ENCODE measurements at places on chromosomes 16 and 17.

DNA sequence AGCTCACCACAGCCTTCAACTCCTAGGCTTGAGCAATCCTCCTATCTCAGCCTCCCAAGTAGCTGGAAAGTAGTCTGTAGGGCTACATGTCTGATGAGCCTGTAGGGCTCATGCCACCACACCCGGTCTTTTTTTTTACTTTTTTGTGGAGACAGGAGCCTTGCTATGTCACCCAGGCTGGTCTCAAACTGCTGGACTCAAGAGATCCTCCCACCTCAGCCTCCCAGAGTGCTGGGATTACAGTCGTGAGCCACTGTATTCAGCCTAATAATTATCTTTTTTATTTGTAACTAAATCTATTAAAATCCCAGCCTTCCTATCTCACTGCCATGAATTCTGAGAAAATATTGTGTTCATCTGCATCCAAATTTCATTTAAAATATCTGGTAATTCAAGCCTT lies 15.1 kb downstream of the BRIP1 start:
- no peak for DNase-seq

- no peak for DNase-seq
These were observed 16.3 kb downstream of the GALK1 start for GRCh38 chr17:75748706-75749105.

DNA sequence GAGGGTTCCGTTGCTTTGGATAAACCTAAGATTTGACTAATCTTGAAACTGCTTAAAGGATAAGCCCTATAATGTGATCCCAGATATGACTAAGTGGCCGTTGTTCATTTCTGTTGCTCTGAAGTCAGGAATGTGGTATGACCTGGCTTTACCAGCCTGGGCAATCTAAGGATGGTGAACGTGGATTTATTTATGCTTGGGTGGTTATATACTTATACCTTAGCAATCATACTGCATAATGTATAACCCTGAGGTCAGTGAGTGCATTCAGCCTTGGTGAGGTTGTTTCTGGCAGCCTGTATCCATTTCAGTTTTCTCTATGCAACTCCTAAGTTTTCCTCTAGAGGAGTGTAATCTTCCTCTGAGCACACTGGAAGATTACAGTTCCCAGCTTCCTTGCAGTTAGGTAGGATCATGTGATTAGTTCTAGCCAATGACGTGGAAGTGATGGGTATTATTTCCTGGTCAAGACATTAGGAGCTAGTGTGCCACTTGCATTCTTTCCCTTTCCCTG lies 41.9 kb downstream of the FTO start:
- DNase-seq: no peak

DNA sequence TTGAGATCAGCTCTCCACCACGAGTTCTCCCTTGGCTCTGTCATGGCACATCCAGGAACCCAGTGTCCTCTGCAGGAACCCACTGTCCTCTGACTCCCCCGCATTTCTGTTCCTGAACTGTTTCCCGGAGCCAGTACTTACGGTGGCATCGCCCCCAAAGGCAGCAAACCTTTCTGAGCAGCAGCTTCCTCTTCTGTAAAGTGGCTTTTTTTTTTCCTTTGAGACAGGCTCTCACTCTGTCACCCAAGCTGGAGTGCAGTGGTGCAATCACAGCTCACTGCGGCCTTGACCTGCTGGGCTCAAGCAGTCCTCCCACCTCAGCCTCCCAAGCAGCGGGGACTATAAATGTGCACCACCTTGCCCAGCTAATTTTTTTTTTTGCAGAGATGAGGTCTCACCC lies 32.2 kb downstream of the NAGPA start:
- DNase-seq: no peak

GRCh38 chr17:1089915-1090314 lies 89.9 kb downstream of the ABR start:
- DNase-seq: no peak

- peak; percentile 95 for DNase-seq
These were observed at the start of gene DECR2 for GRCh38 chr16:401468-402348. TSS of gene DECR2 (plus strand) at chr16:401885. CDS start at chr16:401964, 79 bp downstream.

DNA sequence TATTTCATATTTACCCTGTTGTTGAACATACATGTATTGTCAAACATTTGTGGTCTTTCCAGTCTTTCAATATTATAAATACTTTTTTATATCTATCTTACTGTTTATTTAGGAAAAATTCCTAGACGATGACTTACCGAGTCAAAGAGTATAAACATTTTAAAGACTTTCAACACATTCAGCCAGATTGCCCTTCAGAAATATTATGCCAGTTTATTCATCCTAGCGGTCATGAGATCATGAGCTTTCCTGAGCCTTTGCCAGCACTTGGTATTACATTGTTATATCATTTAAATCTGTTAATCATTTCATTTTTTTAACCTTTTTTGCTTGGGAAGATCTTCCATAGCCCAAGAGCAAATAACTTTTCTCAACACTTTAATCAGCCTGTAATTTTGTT lies 197.4 kb downstream of the SPECC1 start:
- DNase-seq: no peak

DNA sequence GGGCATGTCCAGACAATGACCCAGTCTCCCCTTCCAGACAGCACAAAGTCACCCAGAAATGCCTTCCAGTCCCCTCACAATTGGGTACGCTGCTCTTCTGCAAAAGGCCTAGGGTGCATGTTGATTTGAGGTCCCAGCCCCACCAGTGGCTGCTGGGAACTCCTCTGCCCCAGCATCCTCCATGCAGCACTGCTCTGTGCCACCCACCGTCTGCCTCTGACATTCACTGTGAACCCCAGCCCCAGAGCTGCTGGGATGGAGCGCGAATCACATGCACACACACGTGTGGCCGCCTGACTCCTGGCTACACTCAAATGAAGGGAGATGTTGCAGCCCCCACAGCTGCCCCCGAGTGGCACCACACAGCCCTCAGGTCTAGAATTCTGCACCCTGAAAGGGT lies 1.2 kb upstream of the C17orf113 start:
- no peak for DNase-seq

DNA sequence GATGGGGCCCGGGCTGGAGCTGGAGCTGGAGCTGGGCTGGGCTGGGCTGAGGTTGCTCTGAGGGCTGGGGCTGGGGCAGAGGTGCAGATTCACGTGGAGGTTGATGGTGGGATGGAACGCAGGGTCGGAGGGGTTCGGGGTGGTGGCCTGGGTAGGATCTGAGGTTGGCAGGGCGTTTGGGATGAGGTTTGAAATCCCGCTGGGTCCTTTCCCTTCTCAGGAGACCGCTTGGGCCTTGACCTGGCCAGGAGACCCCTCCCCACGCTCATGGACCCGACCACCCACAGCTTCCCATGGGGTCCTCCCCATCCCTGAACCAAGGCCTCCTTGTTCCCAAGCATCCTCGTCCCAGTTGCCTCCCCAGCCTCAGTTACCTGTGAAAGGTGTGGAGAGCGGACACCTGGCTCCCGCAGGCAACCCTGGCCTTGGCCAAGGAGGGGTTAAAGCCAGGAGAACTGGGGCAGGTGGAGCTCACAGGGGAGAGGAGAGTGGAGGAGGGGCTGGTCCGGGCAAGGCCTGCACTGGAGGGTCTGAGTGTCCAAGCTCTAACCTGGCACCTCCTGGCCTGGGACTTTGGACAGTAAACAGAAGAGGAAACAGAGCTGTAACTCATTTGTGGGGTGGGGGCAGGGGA lies at the start of gene ASGR2:
Gene ASGR2, minus strand, starts transcription at position 582 of the 634 bp plus-strand sequence. CDS start 582 bp downstream, outside the sequence.
- DNase-seq: no peak

DNA sequence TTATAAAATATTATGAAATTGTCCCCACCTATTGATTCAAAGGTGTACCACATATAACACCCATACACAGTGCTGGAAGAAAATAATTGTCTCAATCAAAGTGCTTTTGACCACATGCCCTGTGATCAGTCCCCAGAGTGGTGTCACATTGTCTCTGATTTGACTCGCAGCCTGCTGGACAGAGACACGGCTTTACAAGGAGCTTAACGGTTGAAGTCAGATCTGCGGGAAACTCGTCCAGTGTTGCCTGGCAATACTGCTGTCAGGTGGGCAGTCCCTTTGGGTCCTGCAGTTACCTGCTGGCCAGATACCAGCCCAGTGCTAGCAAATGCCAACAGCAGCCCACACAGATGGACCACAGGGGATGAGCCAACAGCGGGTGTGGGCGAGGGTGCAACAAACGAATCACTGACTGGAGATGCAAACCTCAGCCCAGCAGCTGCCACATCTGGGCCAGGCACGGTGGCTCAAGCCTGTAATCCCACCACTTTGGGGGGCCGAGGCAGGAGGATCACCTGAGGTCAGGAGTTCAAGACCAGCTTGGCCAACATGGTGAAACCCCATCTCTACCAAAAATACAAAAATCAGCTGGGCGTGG lies 26.2 kb upstream of the SSTR2 start:
- DNase-seq: no peak

DNA sequence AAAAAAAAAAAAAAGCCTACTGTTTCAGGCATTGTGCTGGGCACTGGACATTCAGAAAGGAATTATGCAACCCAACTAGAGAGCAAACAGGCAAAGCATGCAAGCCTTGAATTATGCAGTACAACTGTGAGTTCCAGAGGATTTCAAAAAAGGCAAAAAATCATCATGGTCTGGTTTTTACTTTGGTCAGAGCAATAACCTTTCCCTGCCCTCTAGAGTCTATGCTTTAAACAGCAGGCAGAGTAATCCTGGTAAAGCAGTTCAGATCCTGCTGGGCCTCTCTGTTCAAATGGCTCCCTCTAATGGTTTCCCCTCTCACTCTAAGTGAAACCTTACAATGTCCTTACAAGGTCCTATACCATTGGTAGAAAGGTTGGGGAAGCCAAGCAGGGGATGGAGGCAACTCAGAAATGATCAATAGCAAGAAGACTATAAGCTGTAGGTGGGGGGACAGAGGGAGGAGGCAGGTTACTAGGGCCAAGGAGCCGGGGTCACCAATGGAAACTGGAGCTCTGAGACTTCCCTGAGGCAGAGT lies 4.6 kb upstream of the TAF15 start:
- peak; percentile 79 for DNase-seq

- no peak for DNase-seq
These were observed 279.3 kb downstream of the ABCC12 start for GRCh38 chr16:47876511-47876910.

DNA sequence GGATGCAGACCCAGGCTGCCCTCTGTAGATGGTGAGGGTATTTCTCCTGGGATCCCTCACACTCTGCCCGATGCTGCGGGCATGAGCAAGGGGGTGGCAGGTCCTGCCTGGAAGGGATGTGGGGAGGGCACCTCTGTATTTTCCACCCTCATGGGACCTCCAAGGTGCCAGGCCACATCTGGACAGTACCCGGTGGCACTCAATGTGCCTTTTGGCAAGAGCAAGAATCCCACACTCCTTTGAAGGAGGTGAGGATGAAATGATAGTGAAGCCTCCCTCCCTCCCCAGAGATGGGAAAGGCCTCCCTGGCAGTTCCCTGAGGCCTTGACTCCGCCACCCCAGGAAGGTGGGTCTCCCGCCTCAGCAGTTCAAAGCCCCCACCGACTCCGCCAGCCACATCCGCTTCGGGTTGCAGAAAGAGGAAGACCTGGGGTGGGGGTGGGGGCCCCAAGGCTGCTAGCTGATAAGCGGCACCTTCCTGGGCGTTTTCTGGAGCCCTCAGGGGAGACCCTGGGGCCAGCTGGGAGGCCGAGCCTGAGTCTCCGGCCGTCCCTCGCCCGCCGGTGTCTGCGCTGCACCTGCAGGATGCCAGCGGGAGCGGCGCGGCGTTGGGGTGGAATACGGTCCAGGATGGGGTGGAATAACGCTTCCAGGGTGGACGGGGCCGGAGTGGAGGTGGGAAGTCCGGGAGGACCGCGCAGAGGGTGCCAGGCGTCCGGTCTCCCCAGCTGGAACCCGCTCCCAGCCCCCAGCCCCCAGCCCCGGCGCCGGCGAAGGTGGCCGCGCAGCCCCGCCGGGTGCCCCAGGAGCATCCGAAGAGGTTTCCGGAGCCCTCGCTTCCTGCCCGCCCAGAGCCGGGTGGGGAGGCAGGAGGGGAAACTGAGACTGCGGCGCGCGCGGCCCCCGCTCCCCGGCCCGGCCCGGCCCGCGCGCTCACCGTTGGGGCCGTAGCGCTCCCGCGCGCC lies 718 bp downstream of the ATP2A3 start:
- peak; percentile 64 for DNase-seq

- no peak for DNase-seq
These were observed 387 bp upstream of the SLC38A8 start for GRCh38 chr16:84042879-84043485.

- no peak for DNase-seq
These were observed 585 bp upstream of the KRT36 start for GRCh38 chr17:41490000-41490990.

DNA sequence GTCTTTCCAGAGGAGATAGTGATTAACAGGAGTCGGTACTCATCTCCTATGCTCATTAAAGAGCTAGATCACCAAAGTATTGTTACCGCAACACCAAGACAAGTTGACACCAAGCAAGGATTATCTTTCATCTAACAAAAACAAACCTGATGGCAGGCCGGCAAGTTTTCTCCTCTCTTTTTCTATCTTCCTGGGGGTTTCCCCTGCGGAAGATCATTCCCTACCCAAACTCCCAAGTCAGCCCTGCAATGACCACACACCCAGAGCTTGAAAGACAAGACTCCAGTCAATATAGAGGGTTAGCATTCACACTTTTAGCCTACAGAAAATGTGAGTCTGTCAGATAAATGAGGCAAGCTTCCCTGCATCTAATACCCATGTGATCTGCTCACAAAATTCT lies 312.1 kb downstream of the SOX9 start:
- DNase-seq: no peak

GRCh38 chr17:58504826-58505351 lies 9.5 kb downstream of the MTMR4 start:
- DNase-seq: no peak

- DNase-seq: peak; percentile 65
These were observed 1.8 kb downstream of the MAP3K14 start for GRCh38 chr17:45314741-45315647.

DNA sequence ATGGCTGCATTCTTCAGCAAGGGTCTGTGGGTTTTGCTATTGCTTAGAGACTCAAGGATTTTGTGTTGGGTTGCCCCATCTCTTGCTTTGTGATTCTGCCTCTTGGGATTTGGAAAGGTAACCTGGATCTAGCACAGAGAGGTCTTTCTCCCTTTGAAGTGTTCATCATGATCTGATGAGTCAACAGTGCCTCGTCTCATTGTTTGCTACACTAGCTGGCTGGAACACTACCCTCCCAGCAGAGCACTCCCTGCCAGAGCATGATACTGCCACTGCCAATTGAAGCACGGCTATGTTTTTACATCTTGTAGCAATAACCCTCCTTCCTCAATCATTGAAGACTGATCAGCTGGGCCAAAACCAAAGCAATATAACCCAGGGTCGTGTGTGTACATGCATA lies 361.0 kb downstream of the CDH13 start:
- DNase-seq: no peak
